ENCODE measurements at places on chromosomes 1 and 21.

DNA sequence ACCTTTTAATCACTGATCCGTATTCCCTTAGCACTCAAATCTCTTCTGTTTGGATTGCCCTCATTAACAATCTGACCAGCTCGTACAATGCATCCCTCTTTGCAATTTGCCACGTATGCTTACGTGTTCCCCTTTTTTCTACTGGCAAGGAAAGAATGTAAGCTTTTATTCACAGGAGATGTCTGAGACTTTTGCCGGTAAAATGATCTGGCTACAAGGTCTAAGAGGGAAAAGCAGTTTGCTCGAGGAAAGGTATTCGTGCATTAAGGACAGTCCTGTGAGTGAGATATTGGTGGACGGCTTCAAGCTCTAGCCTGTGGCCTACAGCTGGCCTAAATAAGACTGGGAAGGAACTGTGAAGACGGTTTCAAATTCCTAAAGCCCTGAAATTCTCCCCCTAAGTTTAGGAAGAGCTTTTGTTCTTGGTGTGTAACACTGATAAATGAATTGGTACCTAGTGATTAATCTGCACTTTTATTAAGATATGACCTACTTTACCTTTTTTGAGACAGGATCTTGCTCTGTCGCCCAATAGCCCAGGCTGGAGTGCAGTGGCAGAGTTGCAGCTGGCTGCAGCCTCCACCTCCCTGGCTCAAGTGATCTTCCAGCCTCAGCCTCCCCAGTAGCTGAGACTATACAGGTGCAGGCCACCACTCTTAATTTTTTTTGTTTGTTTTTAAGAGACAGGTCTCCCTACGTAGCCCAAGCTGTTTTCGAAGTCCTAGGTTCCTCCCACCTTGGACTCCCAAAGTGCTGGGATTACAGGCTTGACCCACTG, 895 bp upstream of the UBR4 start:
- peak; percentile 58 for DNase-seq

- peak; percentile 92 for DNase-seq
These were observed 23.2 kb upstream of the ZNF648 start for GRCh38 chr1:182084487-182085316.

DNA sequence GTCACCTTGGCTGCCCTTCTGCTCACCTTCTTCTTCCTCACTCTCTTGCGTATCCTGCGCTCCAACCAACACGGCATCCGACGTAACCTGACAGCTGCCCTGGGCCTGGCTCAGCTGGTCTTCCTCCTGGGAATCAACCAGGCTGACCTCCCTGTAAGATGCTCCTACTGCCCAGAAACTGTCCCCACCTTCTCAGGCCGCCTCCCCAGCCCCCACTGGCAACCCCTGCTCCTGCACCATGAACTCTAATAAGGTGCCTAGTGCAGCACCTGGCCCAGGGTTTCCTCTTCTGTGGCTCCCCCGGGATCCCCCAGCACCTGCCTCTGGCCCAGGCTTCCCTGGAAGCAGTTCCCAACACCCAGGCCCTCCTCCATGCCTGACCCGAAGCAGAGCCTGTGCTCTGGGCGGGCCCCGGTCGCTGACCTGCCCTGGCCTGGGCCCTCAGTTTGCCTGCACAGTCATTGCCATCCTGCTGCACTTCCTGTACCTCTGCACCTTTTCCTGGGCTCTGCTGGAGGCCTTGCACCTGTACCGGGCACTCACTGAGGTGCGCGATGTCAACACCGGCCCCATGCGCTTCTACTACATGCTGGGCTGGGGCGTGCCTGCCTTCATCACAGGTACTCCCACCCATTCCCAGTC, 12.8 kb downstream of the PSRC1 start:
- no peak for DNase-seq

DNA sequence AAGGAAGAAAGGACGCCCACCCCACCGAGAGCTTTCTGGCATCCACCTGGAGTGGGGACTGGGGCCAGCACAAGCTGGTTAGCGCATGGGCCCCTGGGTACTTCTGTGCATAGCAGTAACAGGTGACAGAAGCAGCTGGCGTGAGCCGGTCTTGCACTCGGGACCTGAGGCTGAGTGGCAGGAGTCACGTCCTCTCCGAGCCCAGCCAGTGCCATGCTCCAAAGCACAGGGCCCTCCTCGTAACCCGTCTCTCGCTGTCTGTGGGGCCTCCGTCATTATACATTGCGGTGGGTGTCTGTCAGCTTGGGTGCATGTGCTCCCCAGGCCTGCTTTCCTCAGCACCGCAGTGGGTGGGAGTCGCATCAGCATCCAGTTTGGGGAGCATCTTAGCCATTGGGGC, 87.6 kb upstream of the VAMP3 start:
- no peak for DNase-seq

DNA sequence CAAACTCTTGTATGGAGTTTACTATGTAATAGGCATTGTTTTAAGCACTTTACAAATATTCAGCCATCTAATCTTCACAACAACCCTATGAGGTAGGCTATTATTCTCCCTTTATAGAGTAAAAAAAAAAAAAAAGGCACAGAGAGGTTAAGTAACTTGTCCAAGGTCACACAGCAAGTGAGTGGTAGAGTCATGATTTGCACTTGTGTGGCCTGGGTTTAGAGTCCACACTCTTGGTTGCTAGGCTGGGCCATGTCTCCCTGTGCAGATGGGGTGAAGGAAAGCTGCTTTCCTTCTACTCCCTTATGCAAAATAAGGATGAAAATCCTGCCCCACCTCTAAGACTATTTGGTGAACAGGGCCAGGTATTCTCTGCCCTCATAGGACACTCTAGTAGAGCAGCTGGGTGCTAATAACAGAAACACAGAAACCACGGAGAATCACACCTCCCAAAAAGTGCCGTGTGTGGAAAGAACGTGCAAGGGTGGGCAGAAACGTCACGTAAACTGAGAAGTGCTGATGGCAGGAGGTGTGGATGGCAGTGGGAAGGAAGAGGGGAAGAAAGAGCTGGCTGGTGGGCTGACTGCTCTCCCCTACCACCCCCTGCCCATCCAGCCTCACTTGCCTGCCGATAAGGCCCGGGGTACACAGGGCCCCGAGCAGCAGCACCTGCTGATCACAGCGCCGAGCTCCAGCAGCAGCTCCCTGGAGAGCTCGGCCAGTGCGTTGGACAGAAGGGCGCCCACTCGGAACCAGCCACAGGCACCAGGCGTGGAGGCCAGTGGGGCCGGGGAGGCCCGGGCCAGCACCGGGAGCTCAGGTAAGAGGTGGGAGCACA, 28.3 kb upstream of the VPS13D start:
- DNase-seq, result no peak

- no peak for DNase-seq
These were observed 128.4 kb downstream of the CNIH3 start for GRCh38 chr1:224744521-224744920.

DNA sequence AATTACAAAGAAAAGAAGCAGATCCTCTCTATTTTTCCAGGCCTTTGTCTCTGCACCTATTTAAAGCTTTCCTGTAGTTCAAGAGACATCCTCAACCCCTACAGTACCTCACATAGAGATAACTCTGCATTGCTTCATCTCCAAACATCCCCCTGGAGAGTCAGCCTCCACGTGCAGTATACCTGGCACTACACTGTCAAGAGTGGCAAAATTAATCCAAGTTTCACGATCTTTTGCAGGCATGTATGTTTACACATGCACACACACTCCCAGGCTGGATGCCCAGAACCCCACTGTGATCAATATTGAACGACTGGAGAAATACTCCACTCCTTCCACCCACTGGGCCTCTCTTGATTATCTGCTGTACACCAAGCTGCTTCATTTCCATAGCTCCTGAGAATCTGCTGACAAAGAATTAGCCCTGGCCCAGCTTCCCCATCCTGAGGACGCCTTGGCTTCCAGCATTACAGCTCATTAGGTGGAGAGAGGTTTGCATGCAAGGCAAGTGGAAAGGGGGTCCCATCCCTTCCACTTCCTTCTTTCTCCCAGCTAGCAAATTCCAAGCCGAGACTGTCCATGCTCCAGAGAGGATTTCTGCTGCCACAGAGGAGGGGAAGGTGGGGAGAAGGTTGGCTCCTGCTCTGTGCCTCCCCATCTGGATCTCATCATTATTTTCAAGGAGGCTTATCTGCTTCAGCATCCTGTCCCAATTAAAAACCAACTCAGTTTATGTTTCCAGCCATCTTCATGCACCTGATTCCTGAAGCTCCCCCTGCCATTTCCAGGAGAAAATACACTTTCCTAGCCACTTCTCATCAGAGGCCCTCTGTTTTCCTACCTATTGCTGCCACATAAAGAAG, 66.5 kb upstream of the GOLT1A start:
- DNase-seq, result no peak

GRCh38 chr1:154351363-154352068, 26.2 kb downstream of the ATP8B2 start:
- no peak for DNase-seq

DNA sequence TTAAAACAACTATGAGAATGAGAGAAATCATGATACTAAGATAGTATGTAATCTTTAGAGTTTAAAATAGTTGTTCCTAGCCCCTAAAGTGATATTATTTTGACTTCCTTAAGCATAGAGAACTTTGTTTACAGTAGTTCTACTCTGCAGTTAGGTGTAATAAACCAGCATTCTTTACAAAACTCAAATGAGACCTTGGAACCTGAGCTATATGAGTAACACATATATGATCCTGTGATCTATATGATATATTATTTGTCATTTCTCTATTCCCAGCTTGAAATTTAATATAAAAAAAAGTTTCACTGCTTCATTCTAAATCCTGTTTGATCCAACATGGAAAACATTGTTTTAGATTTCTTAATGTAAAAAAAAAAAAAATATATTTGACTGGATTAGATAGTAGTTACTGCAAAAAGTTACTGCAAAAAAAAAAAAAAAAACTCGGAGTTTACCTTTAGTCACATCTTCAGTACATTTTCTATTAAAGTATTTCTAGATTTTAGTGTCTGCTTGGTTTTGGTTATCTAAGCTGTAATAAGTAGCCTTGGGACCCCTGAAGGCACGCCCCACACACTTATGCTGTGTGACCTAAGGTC, 463.8 kb downstream of the USP25 start:
- no peak for DNase-seq

- no peak for DNase-seq
These were observed 4.5 kb downstream of the PLXNA2 start for GRCh38 chr1:208239473-208240381.

- no peak for DNase-seq
These were observed 23.8 kb downstream of the IFNGR2 start for GRCh38 chr21:33427051-33427450.

GRCh38 chr1:53203466-53203865, 6.8 kb downstream of the CPT2 start:
- no peak for DNase-seq

- DNase-seq, result no peak
These were observed 15.0 kb downstream of the ZNF496 start for GRCh38 chr1:247316590-247317197.

DNA sequence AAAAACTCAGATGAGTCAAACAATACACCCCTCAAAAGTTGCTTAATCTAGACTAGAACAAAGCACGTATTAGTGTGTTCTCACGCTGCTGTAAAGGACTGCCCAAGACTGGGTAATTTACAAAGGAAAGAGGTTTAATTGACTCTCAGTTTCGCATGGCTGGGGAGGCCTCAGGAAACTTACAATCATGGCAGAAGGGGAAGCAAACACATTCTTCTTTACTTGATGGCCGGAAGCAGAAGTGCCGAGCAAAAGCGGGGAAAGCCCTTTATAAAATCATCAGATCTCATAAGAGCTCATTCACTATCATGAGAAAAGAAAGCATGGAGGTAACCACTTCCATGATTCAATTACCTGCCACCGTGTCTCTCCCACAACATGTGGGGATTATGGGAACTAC, 10.1 kb downstream of the JAM2 start:
- DNase-seq, result no peak

DNA sequence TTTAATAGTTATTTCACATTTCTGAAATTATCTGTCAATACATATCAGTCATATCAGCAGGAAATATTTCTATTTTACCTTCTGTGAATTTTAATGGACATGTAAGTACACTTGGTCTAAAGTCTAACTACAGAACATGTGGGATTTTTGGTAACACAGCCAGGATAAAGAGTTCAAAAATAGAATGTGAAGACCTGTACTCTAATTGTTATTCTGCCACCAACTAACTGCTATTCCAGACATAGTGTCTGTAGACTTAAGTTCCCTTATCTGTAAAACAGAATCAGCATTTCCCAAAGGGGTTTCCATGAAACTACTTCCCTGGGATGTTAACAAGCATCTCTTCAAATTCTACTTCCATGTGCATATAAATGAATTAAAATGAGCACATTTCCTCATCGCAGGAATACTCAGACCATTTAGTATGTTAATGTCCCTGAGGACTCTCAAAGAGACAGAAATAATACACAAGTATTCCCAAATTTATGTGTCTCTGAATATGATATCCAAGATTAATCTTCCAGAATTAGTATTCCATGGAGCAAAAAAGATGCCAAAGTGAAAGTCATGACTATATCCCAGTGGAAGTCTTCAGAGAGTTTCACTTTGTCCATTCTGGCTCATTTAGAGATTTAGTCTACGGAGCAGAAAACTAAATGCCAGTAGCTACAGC, 325.6 kb downstream of the NEGR1 start:
- DNase-seq, result no peak

GRCh38 chr1:180970333-180971079, 52.2 kb downstream of the STX6 start:
- no peak for DNase-seq

DNA sequence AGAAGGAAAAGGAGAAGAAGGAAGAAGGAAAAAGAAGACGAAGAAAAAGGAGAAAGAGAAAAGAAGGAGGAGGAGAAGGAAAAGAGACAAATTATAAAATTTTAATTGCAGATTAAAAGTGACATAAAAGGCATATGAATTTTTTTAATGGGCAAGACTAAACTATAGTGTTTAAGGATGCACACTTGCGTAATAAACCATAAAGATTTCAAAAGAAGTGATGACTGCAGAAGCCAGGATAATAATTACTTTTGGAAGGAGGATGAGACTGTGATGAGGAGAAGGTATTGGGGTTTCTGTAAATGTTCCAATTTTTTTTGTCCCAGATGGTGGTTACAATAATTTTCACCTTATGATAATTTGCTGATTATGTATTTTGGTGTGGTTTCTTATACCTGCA, 243.1 kb upstream of the PKN2 start:
- DNase-seq, result no peak

DNA sequence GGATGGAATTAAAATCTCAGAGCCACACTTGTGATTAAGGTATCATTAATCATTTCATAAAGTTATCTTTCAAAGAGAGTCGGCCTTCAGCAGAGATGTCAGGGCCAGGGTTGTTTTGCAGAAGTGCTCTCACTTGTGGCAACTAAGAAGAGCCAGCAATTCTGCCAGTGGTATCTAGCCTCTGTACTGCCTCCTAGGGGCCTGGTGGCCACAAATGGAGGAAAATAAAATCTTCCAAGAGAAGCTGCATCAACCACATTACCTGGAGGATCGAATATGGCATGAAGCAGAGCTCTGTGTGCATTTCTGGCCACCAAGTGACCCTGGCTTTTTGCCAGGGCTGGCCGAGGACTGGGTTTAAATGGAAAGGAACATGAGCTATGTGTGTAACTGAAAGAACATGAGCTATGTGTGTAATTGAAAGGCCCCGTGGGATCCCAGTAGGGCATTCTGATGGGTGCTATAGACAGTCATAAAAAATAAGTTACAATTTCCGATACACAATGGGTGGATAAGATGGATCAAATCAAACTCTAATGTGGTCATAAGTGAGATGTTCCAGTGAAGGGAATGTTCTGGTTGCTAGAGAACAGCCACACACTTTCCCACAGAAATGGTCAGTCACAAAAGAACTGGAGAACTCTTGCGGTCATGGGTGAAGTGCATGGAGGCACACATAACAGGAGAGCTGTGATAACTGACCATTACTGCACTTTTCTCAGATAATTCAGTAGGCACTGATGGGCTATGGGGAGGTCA, 335.8 kb downstream of the CAMTA1 start:
- no peak for DNase-seq

- no peak for DNase-seq
These were observed 141.8 kb downstream of the CTH start for GRCh38 chr1:70552662-70553566.

All from NCI-H1417 (cell line).